ENCODE measurements at places on chromosomes 4 and X. TPM values are rescaled to one million over a fixed set of nuclear protein-coding genes. Genes with fewer than 3 reads are reported as not detected.

DNA sequence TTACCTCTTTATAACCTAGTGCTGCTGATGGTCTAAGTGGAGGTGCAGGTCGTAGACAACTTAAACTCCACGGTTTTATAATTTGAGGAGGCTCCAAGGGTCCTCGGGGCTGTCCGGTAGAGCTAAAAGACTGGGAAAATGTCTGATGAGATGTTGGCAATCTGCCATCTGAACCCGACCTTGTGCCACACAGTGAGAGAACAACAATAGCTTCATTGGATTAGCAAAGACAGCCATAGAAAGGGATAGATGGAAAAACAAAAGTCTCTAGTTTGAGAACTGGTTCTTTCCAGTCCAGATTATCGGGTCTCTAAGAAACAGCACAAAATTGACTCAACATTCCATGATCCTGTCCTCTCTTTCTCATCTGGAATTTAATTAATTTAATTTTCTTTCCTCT, 31.6 kb downstream of the CD40LG start:
- DNase-seq = no peak

DNA sequence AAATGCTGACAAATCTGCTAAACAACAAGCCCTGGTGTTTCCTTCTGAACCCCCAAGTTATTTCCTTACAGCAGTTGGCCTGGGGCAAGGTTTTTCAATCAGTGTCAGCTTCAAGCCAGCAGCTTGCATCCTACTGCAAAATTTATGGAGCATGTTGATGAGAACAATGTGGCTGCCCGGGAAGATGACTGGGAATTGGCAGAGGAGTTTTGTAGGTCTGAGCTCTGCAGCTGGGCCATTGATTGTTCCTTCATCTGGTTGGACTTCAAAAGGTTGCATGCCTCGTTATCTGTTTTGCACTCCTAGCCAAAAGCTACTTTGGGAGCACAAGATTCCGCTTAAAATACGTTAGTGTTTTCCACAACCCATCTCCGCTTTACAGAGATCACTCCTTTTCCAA, 1030.3 kb upstream of the LCORL start:
- DNase-seq = no peak

DNA sequence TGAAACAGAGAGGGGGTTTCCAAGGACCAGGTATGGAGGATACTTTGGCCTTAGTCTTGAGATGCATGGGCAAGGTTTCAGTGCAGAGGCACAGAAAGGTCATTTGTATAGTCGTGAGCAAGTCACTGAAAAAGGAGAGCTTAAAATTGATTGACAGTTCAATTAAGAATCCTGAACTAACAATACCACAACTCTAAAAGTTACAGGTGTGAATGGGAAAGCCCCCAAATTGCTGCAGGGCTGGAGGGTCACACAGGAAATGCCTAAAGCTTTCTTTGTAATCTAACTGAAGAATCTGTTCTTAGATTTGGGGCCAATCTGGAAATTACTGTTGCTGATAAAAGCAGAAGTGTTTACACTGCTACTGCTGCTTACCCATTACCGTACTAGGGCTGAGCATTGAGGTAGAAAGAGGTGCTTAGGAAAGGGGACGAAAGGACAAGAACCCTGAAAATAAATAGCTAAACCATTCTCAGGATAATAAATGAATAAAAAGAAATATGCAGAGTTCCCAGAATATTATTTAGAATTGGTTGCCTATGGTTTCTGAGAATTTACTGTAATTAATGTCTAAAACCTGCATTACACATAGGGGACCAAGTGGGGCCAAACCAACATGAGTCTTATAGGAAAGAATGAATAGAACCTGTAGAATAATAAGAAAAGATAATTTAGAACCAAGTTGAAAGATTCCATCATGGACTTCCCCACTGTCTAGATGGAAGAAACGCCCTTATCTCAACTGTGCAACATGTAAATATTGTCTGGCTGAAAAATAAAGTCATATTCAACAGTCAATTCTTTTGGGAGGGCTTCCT, 91.9 kb upstream of the PPP1R2C start:
- DNase-seq = peak; percentile 7

GRCh38 chrX:6568031-6568430, 33.1 kb upstream of the VCX3A start:
- no peak for DNase-seq

DNA sequence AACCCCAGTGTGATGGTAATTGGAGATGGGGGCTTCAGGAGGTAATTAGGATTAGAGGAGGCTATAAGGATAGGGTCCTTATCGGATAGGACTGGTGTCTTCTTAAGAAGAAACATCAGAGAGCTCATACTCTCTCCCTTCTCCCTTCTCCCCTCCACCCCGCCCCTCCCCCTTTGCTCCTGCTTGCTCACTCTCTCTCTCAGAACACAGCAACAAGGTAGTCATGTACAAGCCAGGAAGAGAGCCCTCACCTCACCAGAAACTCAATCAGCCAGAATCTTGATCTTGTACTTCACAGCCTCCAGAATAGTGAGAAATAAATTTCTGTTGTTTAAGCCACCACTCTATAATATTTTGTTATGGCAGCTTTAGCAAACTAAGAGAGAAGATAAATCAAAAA, 4.5 kb downstream of the DDX60L start:
- DNase-seq = peak; percentile 65

GRCh38 chr4:189809839-189810238, 130.8 kb upstream of the FRG1 start:
- DNase-seq = no peak

The RADX gene
- 11.8 TPM for total RNA-seq

The GPRASP3 gene
- 1.3 TPM for total RNA-seq

The PALLD gene
- 9.4 TPM for total RNA-seq

The ZC4H2 gene
- total RNA-seq = 8.9 TPM

Measured in activated CD4-positive, alpha-beta memory T cell treated with anti-CD3 and anti-CD28 coated beads for 36 hours (primary cell).